Stimulated activated CD4-positive, alpha-beta T cell treated with anti-CD3 and anti-CD28 coated beads, Interleukin-12 subunit alpha, Interleukin-12 subunit beta, amount 100 ng/mL, for 24 hours (primary cell): ENCODE measurements at places on chromosomes 12 and 14.
A peak's percentile ranks its signal among the peaks of the same experiment; 100 is the strongest.

- no peak for DNase-seq
Observed at GRCh38 chr12:96368233-96368632, 32.0 kb downstream of the CDK17 start.

- no peak for DNase-seq
Observed at GRCh38 chr12:39935275-39935674, 170.6 kb downstream of the SLC2A13 start.

DNA sequence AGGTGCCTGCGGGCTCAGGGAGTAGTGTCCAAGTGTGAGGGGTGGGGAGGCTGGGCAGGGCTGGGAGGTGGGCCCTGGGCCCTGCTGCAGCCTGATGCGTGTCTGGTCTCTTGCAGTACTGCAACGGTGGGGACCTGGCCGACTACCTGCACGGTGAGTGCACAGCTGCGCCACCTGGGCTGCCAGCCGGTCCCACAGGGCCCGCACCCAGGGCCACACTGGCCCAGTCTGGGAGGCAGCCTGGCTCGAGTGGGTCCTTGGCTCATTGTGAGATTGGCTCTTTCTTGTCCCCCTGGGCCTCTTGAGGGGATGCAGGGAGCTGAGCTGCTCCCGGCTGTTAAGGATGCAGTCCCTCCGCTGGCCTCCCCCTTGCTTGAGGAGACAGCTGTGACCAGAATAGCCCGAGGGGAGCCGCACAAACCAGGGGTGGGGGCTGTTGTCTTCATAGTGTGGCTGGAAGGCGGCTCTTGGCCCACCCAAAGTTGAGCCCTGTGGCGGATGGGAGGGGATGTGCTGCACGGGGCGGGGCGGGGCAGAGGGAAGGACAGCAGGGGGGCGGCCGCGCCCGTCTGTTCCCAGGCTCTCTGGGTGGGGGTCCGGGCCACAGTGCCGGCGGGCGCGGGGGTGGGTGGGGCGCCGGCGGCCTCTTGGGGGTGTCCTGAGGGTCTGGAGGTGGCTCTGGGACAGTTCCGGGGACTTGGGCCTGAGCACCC, 13.1 kb downstream of the ULK1 start:
- no peak for DNase-seq

- DNase-seq, result no peak
Observed at GRCh38 chr12:23560611-23561010, 388.9 kb downstream of the SOX5 start.

DNA sequence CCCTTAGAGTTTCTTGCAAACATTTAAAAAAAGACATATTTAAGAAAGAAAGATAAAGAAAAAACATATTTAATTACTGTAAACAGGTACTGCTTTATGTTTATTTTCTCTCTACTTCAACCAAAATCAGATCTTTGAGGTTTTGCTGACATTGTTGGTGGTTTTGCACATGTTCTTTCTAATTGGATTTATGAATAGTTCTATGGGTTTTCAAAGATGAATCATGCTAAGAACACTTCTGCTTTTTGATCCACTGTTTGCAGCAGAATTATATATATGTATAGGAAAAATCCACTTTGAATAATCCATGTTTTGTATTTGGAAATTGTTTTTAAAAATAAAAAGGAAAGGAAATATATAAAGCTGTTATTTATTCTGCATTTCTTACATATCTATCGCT, 78.4 kb downstream of the FRMD6 start:
- DNase-seq, result no peak

- DNase-seq, result no peak
Observed at GRCh38 chr14:60807247-60807646, 72.7 kb downstream of the MNAT1 start.

DNA sequence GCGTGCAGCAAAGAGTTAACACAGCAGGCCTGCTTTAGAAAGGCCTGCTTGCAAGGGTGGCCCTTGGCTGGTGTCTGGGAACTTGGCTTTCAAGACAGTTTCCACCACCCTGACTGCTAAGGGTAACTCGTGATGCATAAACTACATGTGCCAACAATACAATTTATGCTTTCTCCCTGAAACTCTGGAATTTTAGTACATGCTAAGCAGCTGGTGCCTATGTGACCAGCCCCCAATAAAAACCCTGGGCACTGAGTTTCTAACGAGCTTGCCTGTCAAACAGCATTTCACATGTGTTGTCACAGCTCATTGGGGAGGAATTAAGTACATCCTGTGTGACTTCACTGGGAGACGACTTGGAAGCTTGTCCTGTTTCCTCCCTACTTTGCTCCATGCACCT, 133.1 kb downstream of the SLC5A8 start:
- DNase-seq, result no peak

DNA sequence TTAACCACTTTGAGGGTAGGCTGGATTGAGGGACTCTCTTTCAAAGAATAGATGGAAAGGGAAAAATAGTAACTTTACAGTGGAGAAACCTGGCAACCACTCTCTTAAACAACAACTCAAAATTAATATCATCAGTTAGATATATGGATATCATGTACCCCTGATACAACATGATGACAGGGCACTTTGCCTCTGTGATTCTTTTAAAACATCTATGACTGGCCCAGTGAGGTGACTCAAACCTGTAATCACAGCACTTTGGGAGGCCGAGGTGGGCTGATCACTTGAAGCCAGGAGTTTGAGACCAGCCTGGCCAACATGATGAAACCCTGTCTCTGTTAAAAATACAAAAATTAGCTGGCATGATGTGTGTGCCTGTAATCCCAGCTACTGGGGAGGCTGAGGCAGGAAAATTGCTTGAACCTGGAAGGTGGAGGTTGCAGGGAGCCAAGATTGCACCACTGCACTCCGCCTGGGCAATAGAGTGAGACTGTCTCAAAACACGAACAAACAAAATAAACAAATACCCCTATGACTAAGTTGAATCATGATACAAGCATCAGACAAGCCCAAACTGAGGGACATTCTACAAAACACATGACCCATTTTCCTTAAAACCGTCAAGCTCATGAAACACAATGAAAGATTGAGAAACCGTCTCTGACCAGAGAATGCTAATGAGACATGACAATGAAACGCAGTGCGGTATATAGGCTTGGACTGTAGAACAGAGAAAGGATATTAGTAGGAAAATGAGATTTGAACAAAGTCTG, 26.4 kb upstream of the SLC7A8 start:
- no peak for DNase-seq

DNA sequence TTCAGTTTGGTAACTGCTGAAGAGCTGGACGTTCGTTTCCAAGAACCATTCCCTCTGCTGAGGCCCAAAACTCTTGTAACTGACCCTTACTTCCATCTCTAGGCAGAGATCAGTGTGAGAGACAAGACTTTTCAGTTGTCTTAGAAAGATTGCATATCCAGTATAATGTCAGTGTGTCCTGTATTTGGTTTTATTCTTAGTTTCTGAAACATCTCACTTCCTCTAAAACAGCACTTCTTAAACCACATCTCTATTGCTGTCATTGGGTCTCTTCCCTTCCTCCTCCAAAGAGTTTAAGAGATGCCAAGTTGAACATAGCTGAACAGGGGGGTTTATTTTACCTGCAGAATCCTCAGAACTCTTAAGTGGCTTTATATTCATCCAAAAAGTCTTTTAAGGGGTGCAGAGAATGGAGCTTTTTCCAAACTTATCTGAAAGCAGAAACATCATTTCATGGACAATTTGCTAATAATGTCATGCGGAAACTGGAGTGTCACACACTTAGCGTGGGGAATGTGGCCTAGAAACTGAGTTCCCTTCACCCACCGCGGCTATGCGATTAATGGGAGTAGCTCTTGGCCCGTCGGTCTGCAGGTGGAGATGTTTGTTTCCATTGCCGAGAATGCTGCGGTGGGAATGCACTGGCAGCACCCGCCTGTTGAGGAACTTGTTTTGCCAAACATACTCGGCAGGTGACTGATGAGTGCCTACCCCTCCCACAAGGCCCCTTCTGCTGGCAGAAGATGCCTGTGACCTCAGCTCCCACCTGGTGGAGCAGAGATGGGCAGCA, 148.2 kb downstream of the ADGRD1 start:
- no peak for DNase-seq

GRCh38 chr12:89709995-89710872, 1.6 kb upstream of the ATP2B1 start:
- DNase-seq, result peak; percentile 27

- no peak for DNase-seq
Observed at GRCh38 chr14:54623279-54624004, 56.5 kb downstream of the SAMD4A start.

DNA sequence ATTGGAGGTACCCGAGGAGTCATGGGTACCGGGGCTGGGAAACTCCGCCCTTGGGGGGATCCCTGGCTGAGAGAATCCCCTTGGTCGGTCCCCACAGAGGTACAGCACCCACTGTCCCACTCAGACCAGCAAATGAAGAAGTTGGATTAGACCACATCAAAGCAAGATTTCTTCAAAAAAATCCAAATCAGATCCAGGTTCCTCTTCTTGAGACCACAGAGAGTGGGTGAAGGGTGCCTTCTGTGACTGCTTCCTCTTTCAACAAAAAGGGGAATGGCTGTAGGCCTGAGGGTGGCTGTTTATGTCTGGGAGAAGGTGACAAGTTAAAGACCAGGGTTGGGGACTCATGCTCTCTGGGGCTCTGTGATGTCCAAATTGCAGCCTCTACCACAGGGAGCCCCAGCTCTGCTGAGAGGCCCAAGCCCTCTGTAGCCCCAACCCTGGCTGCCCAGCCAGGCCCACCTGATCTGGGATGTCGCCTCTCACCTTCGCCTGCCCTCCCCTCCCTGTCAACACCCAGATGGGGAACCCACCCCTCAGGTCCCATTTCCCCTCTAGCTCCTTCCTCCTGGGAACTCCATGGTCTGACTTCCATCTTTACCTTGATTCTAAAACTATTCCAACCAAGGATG, 50.9 kb downstream of the ZFP36L1 start:
- no peak for DNase-seq

GRCh38 chr14:101182476-101182875, 279.0 kb upstream of the RTL1 start:
- DNase-seq, result no peak

DNA sequence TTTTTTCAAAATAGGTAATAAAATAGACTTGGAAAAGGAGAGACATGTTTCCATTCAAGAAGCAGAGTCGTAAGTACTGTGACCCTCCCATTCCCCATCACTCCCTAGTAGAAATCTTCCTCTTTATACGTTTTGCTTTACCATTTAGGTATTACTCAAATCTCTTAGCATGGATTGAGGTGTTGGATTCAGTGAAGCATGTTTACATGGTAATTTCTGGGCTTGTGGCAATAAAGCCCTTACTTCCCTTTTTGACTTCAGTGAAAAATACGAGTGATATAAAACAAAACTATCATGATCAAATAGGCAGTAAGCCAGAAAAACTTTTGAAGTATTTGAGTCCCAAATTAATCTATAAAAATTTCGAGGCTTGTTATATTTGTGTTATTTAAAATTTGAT, 27.4 kb downstream of the RAB21 start:
- no peak for DNase-seq

DNA sequence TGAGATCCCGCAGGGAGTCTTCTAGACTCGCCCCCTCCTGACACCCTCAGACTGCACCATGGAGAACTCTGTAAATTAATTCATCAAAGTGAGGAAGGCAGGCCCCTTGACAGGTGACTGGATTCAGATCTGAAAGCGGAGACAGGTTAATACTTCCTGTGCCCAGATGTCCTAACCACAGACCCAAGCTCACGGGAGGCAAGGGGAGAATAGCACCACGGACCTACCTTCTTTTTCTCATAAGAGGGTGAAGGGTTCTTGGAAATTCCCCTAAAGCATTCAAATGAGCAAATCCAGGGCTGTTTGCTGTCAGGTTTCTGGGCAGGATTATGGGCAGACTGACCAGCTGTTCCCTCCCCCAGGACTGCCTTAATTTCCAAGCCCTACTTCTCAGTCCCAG, 170.0 kb downstream of the ZFP36L1 start:
- DNase-seq, result no peak

DNA sequence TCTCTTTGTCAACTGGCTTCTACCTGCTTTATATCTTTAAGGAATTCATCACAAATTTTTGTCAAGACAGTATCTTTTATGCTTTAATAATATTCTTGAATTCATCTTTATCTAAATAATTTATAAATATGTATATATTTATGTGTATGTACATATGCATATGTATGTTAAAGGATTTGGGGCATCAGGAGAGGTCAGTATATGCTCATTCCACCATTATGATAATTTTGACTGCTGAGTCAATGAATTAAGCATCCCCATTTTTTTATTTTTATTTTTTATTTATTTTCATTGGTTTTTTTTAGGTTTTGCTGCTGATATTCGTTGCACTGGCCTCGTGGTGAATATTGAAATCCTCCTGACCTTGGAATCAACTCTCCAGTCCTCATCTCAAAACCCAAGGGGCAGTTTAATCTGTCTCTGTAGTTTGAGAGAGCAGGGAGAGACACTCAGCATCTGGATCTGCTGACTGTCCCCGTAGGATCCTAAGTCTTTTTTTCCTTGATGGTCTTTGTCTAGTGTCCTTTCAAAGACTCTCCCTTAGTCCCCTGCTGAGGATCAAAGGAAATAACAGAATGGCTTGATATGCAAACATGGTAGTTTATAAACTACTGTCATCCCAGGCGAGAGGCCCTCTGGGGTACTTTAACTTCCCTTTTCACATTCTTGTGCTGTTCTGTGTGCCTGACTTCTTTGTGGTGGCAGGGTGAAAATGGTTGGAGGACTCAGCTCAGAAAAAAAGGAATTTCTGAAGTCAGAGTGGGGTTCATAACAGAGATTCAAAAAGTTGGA, 218.7 kb downstream of the DIO2 start:
- DNase-seq, result no peak

- DNase-seq, result no peak
Observed at GRCh38 chr14:67263499-67264149, 22.4 kb downstream of the PALS1 start.

- DNase-seq, result no peak
Observed at GRCh38 chr12:113305281-113305856, 29.5 kb downstream of the SLC8B1 start.

DNA sequence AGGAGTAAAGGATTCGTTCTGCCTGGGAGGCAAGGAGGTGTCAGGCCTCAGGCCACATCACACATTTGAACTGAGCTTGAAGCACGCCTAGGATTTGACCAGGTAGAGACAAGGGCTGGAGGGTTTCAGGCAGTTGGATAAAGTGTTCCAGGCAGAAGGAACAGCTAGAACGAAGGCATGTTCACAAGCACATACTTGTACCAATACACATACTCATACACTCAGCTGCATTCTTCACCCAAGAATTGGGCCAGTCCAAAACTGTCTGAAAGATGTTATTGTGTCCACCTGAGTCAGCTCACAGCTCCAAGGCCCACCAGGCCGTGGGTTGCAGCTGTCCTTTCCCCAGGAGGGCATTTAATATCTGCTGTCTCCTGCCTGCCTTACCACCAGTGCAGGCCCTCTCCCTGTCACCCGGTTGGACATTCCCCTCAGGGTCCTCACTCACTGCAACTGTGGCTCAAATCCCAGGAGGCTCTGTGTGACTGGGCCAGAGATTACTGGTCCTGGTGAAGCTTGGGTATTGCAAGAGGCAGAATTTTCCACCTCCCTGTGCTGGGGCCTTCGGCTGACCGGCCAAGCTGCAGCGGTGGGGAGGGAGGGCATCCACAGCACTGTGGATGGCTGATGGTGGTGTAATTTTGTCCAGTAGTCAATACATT, 12.8 kb upstream of the AQP2 start:
- DNase-seq, result no peak

DNA sequence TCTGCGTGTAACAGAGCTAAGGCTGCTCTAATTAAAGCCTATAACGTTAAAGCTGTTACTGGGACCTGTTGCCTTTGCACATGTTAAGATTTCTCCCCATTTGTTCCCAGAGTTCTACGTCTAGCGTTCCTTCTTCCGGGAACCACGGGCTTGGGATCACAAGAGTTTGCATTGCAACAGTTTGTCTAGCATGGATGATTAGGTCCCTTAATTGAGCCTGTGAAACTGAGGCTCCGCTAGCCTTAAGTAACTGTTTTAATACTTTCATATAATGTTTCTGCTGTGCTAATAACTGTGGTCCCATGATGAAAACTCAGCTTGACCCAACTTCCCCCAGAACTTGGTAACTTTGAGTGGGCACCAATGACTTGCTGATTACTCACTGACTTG, 16.7 kb upstream of the LYZ start:
- DNase-seq, result no peak
